Right hindlimb (tissue), 1 donor: ENCODE measurements at places on chromosomes 1 and 21.
A peak's percentile ranks its signal among the peaks of the same experiment; 100 is the strongest.

DNA sequence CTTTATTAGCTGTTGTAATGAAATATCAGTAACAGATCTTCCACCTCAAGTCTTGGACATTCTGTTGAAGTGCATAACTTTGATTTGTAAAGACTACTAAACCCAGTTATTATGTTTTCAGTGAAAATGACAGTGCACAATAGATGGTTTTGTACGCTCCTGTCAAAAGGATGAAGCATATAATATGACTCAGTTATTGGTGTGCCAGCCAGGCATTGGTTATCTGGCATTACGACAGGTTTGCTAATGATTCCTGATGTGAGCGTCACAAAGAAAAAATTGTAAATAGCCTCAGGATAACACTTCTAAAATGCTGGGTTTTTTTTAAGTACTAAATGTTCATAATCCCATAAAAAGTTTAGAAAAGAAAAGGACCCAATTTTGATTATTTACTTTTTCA, 147.9 kb downstream of the MAGI3 start:
- no peak for DNase-seq

- peak; percentile 11 for DNase-seq
Measured at GRCh38 chr1:29458737-29459619, 222.7 kb downstream of the PTPRU start.

DNA sequence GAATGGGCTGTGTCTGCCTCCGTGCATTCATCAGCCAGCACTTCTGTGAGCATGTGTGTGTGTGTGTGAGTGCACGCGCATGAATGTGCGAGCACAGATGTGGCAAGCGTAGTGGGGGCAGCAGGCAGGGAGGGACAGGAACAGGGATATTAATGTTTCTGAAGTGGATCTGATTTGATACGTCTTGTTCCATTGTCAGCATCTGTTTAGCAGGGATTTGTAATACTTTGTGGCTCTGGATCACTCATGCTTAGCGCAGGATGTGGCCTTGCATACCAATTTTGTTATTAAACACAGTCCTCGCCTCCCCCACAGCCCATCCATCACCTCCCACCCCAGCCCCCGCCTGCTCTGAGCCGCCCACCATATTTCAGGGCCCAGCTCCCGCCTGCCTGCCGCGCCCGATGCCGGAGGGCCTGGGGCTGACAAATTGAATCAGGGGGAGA, 52.4 kb downstream of the TMEM53 start:
- DNase-seq = no peak

DNA sequence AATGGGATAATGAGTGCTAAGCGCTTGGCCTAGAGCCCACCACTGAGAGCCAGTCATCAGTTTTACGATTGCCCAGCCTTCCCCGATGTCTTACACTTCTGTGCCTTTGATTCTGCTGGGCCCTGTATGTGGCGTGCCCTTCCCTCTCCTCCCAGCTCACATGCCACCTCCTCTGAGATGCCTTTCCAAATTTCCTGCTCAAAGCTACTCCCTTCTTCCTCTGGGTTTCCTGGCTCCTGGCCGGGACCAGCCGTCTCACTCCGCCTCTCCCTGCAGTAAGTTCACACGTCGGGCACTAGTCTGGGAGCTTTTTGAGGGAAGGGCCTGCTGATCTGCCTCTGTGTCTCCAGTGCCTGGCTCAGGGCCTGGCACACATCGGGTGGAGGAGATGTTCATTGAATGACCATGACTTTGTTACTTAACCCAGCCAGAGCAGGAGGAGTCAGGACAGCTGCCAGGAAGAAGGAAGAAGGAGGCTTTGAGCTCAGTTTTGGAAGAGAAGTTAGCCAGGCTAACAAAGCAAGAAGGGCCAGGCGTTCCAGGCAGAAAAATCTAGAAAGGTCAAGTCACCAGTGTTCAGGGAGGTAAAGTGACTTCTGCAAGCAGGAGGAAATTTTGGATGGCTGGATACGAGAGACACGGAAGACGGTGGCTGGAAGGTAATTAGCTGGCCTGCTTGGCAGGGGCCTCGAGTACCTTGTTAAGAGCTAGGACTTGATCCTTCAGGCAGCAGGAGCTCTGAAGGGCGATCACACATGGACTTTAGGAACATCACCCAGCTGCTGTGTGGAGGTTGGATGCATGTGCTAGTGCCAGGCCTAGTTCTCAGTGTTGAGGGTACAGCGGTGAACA, 63.6 kb downstream of the EPHB2 start:
- DNase-seq = peak; percentile 94

- peak; percentile 84 for DNase-seq
Measured at GRCh38 chr1:59972216-59972927, 45.8 kb upstream of the CYP2J2 start.

GRCh38 chr1:96682056-96682455, 39.5 kb upstream of the PTBP2 start:
- DNase-seq = no peak

- DNase-seq = no peak
Measured at GRCh38 chr1:30268923-30269666, 454.3 kb downstream of the MATN1 start.

DNA sequence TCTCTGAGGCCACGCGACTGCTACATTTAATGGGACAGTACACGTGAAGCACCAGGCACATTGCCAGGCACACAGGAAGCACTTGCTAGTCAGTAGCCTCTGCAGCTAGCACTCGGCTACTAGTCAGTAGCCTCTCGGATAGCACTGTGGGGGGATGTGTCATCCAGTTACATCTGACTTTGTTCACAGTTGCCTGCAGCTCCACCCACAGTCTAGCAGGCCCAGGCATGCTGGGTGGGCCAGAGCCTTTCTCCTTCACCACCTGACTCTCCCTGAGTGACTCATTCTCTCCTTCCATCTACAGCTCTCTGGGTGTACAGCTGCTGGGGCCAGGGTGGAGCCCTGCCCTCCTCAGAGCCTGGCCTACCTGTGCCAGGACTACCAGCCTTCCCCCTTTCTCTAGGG, 51.5 kb downstream of the PTPRF start:
- DNase-seq = peak; percentile 43

DNA sequence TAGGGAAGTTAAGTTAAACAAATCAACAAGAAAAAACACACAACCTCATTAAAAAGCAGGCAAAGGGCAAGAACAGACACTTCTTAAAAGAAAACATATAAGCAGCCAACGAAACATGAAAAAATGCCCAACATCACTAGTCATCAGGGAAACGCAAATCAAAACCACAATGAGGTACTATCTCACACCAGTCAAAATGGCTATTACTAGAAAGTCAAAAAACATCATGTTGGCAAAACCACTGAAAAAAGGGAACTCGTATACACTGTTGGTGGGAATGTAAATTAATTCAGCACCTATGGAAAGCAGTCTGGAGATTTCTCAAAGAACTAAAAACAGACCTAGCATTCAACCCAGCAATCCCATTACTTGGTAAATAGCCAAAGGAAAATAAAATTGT, 51.1 kb downstream of the HSF2BP start:
- DNase-seq = no peak

DNA sequence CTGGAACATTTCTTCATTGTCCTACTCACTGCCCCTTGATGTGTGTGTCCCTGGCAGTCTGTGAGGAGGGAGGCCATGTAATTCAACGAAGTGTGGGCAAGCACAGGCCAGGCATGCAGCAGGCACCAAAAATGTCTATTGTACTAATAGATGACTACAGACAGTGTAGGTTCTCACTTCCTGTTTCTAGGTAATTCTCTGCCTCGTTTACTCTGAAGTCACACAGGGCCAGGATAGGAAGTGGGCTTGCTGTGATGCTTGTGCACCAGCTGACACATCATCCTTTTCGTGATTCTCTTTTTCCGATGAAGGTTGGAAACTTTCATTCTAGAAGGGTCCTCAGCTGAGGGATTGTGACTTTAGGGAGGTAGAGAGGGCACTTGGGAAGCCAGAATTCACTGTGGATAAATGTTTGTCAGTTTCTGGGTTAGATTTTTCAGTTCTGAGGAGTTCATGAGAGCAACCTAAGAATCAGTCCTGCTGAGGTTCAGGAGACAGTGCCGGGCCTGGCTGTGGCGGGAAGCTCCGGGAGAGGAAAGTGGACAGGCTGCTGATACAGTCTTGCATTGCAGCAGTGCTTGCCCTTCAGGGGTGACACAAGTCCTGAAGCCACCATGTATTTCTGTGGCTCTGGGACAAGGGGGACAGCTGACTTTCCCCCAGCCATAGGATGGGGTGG, 4.3 kb upstream of the CSF1 start:
- DNase-seq = no peak

DNA sequence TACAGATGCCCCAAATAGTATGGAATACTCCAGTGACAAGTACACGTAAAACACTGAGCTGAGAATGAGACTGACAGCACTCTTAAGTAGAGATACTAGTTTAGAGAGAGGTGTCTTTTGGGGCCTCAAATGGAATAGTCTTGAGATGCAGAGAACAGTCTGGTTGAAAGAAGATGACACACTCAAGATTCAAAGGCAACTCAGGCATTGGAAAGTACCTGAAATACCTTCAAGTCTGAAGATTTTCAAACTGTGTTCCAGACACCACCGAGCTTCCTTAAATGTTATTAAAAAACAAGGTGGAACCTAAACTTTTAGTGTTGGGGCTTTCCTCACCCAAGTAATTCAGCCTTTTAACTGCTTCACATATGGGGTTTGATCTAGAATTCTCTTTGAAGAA, 437.7 kb downstream of the OMA1 start:
- no peak for DNase-seq

DNA sequence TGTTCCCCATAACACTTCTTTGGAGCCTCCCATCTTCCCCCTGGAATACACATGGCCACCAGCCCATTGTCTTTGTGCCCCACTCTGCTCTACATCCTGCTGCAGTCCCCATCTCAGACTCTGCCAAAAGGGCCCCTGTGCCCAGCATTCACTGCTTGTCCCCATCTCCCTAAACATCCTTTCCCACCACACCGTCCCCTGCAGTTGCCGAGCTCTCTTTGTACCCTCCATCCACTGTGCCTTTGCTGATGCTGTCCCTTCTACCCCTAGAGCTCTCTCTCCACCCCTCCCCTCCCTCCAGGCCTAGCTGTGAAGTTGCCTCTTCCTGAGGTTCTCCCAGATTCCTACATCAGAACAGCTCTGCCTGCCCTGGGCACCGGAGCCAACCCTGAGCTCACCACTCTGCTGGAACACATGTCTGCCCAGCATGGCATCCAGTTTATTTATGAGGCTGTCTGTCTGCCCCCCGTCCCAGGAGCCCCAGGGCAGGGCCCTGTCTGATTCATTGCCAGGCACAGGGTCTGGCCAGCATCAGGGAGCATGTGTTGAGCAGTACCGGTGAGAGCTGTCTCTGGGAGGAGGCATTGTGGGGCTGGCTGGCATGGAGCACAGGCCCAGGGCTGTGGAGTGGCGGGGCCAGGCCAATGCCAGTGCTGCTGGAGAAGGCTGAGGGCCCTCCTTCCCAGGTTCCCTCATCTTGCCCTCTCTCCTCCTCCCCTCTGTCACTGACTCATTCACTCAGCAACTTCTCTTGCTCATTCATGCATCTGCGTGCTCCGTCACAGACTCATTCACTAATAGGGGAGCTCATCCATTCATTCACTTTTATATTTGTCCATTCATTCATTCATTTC, 28.8 kb downstream of the EDN2 start:
- peak; percentile 65 for DNase-seq

- DNase-seq = no peak
Measured at GRCh38 chr1:54124472-54124871, 28.3 kb downstream of the CDCP2 start.

DNA sequence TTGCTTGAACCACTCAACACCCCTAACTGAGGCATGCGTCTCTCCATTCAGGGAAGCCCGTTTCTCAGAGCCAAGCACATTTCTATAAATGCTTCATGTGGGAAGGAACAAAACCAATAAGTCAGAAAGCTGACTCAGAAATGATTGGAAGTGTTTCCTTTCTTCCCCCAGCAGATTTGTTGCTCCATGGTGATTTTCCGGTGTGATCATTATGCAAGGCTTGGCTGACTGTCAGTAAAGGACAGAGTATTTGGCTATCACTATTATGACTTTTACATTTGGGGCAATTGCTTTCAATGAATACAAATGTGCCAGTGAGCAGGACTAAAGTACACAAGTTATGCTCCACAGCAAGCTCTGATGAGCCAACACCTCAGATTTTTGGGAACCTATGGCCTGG, 53.3 kb upstream of the ZC3H11B start:
- peak; percentile 49 for DNase-seq

DNA sequence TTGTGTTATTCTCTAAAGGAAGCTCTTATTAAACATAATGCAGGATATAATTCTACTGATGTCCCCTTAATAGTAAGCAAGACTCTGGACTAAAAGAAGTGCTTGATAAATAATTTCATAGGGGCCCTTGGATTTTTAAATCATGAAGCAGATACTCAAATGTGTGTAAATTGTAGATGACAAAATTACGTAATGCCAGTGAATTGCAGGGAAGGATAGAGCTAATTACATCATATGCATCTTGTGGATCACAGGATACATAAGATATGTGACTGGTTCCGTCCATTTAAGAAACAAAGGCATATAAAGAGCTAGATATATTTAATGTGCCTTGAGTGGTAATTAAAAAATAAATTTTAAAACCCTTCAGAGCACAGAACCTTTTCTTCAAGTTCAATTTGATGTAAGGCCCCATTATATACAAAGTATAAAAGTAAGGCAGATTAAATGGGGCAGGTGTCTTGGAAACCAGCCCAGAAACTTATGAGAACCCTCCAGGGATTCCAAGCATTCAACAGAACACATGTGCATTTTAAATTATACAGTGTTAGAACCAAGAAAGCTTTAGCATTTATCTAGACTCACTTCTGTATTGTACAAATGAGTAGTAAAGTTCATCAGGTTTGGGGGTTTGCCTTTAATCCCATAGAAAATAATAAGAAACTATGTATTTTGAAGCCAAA, 190.4 kb downstream of the NCAM2 start:
- peak; percentile 45 for DNase-seq

DNA sequence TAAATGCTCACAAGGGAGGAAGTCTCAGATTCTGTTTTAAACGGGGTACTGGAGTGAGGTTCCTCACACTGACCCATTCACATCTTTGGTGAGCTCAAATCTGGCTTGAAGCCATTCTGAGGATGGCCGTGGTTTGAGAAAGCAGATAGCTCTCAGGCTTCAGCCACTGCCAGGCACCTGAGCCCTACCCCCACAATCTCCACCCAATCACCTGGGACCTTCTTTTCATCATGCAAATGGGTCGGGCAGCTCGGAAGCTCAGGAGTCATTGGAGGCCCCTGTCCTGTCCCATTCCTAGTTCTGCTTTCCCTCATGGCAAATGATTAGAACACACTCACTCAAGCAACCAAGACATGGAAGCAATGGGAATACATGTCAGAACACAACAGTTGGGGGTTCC, 141.4 kb upstream of the ETS2 start:
- no peak for DNase-seq

GRCh38 chr1:243962541-243962940, 88.5 kb upstream of the ZBTB18 start:
- no peak for DNase-seq
